Common myeloid progenitor, CD34-positive (primary cell): ENCODE measurements at places on chromosomes 7 and 10.

- peak; percentile 30 for DNase-seq
Measured at GRCh38 chr10:101576211-101576863, 11.7 kb downstream of the POLL start.

- DNase-seq: peak; percentile 87
Measured at GRCh38 chr7:23175938-23176337, 5.9 kb upstream of the NUP42 start.

- no peak for DNase-seq
Measured at GRCh38 chr10:121862649-121863048, 65.2 kb downstream of the ATE1 start.

- no peak for DNase-seq
Measured at GRCh38 chr10:2076528-2076927, 339.2 kb upstream of the ADARB2 start.

DNA sequence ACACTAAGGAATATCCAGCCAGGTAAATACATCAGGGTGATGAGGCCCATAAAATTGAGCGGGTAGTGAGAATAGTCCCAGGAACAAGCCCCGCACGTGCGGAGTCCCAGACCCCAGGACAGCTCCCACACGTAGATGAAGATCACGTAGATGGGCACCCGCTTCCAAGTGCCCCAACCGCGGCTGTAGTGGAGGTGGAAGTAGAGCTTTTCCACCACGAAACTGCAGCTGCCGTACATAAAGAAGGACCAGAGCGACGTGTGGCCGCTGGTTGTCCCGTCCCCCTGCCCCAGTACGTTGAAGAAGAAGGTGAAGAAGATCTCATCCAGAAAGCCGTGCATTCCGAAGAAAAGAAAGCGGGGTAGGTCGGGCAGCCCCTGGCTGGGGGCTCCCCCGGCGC is 948 bp downstream of the TMEM229A start:
- peak; percentile 18 for DNase-seq

GRCh38 chr7:47400741-47401206 is 181.1 kb downstream of the TNS3 start:
- no peak for DNase-seq

- DNase-seq: peak; percentile 62
Measured at GRCh38 chr10:84179059-84179710, 5.6 kb downstream of the GPR15LG start.

- no peak for DNase-seq
Measured at GRCh38 chr7:82530361-82530760, 86.8 kb upstream of the CACNA2D1 start.

- DNase-seq: peak; percentile 61
Measured at GRCh38 chr7:66296001-66296521, 90.9 kb downstream of the TPST1 start.

DNA sequence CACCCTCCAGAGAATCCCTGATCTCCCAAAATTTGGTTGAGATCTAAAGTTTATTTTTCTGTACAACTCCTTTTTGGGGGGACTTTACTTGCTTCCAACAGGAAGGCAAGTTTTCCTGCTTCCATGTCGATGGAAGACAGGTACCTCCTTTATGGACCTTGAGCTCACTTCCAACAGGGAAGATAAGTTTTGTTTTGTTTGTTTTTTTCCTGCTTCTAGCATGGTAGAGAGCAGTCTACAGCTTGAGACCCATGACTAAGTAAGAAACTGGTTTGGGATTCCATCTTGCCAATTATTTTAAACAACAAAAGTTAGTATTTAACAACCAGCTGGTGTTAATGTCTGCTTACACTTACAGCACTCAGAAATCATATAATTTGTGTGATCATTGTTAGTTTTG is 74.4 kb downstream of the ST8SIA6 start:
- no peak for DNase-seq

DNA sequence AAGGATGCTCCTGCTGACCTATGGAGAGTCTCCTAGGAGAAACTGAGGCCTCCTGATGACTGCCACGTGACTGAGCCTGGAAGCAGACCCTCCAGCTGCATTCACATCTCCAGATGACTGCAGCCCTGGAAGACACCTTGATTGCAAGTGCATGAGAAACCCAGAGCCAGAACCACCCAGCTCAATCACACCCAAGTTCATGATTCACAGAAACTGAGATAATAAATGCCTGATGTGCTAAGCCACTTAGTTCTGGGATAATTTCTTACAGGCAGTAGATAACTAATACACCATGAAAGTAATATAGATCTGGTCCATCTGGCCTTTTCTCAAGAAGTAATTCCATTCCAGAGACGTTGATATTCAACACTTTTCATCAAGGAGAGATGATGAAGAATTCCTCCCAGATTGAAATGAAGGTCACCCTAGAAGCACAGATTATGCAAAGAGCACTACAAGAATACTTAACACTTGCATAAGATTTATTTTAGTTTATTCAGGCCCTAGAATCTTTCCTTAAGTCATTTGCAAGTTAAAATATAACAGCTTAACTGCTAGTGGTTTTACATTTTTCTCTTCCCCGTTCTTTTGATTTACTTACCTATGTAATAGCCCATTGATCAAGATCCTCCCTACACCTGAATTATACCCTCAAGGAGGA is 208.2 kb upstream of the INHBA start:
- no peak for DNase-seq

DNA sequence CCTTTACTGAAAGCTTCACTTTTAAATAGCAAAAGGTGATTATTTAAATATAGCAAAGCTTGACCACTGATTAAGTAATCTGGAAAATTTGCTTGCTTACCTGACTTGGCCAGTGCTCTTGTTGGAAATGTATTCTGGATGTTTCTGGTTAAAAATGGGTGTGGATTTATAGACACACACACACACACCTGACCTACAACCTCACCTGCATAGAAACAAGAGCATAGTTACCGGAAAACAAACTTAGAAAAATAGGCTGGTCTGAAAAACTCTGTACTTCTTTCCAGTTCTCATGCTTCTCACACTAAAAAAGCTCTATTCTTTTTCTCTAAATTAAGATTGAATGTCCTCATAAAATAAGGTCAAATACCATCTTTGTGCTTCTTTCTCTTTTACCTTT is at the start of gene AGR3:
TSS of gene AGR3 (minus strand) at position 140 of the 400 bp plus-strand sequence. CDS start 3,365 bp downstream, outside the sequence.
- DNase-seq: no peak

DNA sequence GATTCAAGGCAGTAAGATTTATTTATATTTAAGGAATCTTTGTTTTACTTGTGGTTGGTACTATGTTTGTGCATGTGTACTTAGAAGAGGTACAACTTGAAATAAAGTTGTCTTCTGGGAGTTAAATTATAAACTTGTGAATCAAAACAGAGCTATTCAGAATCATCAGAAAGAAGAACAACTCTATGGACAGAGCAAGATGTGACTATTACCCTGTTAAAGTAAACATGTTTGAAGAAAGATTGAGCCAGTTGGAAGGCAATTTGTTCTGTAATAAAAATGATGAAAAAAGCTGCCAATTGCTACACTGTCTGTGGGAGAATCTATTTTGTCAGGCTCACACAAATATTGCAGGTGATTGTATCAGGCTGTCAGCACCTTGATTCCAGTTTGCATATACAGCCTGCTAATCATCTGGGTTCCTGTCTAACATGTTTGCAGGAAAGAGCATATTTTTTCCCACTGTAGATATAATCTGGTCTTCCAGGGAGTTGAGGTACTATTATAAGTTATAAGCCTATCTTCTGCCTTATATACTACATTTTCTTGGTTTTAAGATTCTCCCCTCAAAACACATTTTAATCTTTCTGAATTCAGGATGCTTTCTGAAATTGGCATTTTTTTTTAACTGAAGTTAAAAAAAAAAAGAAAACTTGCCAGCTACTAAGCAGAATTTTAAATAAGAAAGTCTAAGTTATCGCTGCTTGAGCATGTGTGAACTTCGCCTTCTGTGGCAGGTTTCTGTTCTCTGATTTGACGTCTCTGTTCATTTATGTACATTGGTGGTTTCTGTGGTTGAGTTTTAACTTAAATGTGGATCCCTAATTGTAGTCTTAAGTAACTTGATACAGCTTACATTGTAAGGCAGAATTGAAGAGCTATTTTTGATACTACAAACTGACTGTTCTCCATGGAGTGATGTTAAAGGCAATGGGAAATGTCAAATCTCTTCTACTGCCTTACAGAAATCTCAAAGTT is 46.0 kb downstream of the ZNRF2 start:
- DNase-seq: peak; percentile 71

GRCh38 chr7:131630427-131630826 is 74.0 kb upstream of the PODXL start:
- DNase-seq: no peak

- DNase-seq: no peak
Measured at GRCh38 chr7:115840702-115841101, 189.9 kb downstream of the TFEC start.

- no peak for DNase-seq
Measured at GRCh38 chr7:106819546-106819945, 45.5 kb upstream of the PIK3CG start.

- no peak for DNase-seq
Measured at GRCh38 chr10:47409171-47409865, 25.2 kb upstream of the ZNF488 start.

GRCh38 chr10:37704566-37704965 is 152.8 kb downstream of the ZNF248 start:
- DNase-seq: no peak

DNA sequence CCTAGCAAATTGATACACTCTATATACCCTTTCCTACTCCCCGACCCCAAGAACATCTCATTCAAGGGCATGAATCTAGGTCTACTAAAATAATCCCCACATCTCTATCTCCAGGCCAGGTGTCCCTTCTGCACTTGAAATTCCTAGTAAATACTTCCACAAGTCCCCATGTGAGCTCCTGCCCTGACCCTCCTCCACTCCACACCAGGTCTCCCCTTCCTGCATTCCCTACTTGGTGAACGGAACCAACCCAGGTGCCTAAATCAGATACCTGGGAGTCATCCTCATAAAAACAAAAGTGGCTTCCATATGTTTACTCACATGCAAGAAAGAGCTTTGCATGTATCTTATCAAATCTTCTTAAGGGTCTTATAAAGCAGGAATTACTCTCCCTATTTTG is 69.2 kb downstream of the COA1 start:
- no peak for DNase-seq

DNA sequence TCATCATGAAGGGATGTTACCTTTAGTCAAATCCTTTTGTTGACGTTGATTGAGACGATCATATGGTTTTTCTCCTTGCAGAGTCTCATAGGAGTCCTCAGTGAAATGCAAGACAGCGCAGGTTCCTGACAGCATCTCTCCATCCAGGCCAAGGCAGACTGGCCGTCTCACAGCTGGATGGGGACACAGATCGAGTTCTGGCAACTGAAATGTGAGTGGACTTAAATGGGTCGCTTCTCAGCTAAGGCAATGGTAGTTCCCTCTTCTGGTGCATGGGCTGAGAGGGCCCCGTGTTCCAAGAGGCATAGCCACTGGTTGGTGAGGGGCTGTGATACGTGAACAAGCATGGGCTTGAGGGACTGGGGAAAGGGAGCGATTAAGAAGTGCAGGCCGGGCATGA is 99.3 kb upstream of the CPXM2 start:
- DNase-seq: no peak

DNA sequence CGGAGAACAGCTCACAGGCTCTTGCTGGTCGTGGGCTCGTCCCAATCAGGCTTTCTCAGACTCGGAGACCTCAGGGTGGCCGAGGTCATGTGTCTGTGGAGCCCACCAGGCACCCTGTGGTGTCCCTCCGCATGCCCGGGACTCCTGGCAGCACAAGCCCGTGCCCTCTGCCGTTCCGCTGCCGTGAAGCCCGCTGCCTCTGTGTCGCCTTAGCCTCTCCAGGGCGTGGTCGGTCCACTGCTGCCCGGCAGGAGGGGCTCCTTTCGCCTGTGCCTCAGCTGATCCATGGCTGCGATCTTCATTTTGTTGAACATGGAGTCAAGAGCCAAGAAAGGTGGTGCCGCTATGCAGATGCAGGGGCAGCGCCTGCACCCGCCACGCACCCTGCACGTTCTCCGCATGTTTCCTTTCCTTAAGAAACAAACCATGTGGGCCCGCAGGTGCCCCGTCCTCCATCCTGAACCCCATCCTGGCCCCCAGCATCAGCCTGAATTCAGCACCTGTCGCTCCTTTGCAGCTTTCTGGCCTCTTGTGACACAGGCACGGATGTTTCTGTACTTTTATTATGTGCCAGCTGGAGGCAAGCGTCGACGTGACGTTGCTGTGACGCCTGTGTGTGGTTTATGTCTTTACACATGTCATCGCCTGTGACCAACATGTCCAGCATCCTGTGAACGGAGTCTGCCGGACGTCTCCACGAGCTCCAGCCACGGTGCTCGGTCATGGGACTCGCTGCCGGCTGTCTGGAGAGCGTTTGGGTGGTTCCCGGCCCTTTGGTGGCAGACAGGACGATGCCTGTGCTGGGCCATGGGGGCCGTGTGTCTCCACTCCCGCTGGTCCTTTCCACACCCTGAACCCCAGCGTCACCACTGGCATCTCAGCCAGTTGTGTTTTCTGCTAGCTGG is 69.9 kb downstream of the NKX6-2 start:
- DNase-seq: no peak

DNA sequence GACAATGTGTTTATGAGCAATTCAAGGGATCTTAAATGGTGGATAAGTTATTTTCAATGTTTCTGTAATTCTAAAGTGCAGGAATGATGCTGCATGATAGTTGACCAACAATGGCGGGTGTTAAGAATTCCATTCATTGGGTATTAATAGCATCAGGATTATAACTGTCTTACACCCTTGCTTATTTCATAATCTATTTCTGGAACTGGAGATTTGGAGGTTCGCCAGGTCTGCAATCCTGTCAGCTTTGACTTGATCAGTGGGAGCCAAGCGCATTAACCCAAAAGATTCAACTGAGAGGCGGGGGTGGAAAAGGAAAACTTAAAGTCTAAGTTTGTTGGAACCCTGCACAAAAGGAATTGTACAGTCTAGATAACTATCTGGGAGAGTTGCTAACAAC is 114.9 kb upstream of the ZEB1 start:
- DNase-seq: no peak

- no peak for DNase-seq
Measured at GRCh38 chr7:157464111-157464970, 127.5 kb downstream of the DNAJB6 start.

- peak; percentile 83 for DNase-seq
Measured at GRCh38 chr7:140062118-140062527, 628 bp downstream of the PARP12 start.

- no peak for DNase-seq
Measured at GRCh38 chr10:114408112-114408967, 4.0 kb upstream of the AFAP1L2 start.

DNA sequence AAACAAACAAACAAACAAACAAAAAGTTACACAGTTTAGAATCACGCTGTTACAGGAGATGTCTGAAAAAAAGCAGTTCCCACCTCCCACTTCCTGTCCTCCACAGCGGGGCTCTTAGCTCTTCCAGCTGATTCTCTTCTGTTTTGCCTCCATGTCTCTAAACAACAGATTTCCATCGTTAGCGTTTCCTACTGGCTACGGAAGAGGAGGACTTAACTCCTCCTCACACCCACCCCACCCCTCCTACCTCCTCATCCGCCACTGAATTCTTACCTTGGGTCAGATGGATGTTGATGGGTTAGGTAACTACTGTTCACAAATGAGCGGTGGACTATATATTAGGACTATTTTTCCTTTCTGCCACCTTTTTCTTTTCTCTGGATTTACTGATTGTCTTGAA is 36.8 kb upstream of the NUB1 start:
- DNase-seq: peak; percentile 15
